ELF-1 (cell line): ENCODE measurements at places on chromosomes 1 and 21.
A peak's percentile ranks its signal among the peaks of the same experiment; 100 is the strongest.

DNA sequence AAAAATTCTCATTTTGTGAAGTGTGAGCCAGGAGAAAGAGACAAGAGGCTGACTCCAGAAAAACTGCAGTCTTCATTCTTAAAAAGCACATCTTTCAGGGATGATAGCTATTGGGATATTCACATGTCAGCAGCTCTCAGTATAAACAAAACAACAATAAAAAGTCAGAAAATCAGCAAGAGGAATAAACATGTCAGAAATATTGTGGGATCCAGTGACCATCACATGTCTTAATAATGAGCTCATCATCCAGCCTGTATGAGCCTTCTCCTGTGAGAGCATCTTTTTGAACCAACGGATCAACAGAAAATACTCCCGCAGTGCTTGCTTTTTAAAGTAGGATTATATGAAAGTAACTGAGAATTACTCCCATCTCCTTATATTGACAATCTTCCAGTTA is 241.6 kb downstream of the SMYD3 start:
- no peak for DNase-seq

- no peak for DNase-seq
Observed at GRCh38 chr1:245880754-245881403, 626.2 kb downstream of the SMYD3 start.

GRCh38 chr1:25651036-25651640 is 34.5 kb downstream of the MAN1C1 start:
- no peak for DNase-seq

DNA sequence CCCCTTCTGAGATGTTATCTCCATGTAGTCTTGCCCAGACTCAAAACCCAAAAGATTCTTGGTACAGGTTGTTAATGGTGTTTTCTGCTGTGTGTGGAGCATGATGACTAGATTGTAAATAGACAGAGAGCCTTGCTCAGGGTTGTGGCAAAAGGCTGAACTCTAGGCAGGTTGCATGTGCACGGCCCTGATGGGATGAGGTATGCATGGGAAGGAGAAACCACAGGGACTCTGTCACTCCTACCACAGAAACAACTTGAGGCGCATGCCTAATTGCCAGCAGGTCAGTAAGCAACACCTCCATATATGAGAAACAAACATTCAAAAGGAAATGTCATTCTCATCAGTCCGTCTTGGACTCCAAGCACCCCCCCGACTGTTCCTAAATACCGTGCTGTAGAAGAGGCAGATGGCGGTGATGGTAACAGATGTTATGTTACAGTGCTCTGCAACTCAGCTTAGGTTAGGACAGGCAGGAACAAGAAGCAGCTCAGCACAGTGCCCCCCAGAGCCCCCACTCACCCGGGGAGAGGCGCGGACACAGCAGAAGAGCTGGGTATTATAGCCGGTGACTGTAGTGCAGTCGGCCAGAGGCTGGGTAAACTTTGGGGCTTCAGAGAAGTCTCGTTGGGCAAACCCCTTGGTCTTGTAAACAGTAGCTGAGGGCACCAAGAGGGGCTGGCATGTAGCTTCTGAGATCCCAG is 10.9 kb downstream of the MYBPHL start:
- DNase-seq: no peak

- peak; percentile 64 for DNase-seq
Observed at GRCh38 chr1:10386761-10387676, 11.8 kb upstream of the PGD start.
